Activated naive CD4-positive, alpha-beta T cell treated with anti-CD3 and anti-CD28 coated beads, Interleukin-2, amount 50 U/mL, for 72 hours (primary cell): ENCODE measurements at places on chromosomes 11 and 22. TPM values are rescaled to one million over a fixed set of nuclear protein-coding genes. Genes with fewer than 3 reads are reported as not detected.

The C11orf97 gene
- not detected for total RNA-seq

The PRRG4 gene
- 0.32 TPM for total RNA-seq

The HEPN1 gene
- total RNA-seq, result not detected

The TTC28 gene
- total RNA-seq, result 8.5 TPM

The IL10RA gene
- 32.2 TPM for total RNA-seq

The C11orf91 gene
- not detected for total RNA-seq

The APOA5 gene
- not detected for total RNA-seq

The EHD1 gene
- total RNA-seq, result 93.1 TPM

The RIC3 gene
- 12.1 TPM for total RNA-seq

The PDGFD gene
- not detected for total RNA-seq

The LMNTD2 gene
- 5.8 TPM for total RNA-seq

The GGTLC2 gene
- total RNA-seq, result not detected

The SLC6A5 gene
- total RNA-seq, result not detected

The RAB3IL1 gene
- total RNA-seq, result not detected

The C11orf16 gene
- total RNA-seq, result not detected

The ANKK1 gene
- total RNA-seq, result not detected

The LAYN gene
- 6.3 TPM for total RNA-seq

The IGLL1 gene
- not detected for total RNA-seq

The BIK gene
- 0.98 TPM for total RNA-seq

The ZNF280B gene
- 2.4 TPM for total RNA-seq

The NECTIN1 gene
- 2.2 TPM for total RNA-seq

The MYEOV gene
- not detected for total RNA-seq

The MIOX gene
- total RNA-seq, result not detected

The EHBP1L1 gene
- total RNA-seq, result 144 TPM

The APOL5 gene
- not detected for total RNA-seq

The C1QTNF4 gene
- 0.49 TPM for total RNA-seq

The RAC2 gene
- 769 TPM for total RNA-seq
